ENCODE measurements at places on chromosomes 6 and 20.

DNA sequence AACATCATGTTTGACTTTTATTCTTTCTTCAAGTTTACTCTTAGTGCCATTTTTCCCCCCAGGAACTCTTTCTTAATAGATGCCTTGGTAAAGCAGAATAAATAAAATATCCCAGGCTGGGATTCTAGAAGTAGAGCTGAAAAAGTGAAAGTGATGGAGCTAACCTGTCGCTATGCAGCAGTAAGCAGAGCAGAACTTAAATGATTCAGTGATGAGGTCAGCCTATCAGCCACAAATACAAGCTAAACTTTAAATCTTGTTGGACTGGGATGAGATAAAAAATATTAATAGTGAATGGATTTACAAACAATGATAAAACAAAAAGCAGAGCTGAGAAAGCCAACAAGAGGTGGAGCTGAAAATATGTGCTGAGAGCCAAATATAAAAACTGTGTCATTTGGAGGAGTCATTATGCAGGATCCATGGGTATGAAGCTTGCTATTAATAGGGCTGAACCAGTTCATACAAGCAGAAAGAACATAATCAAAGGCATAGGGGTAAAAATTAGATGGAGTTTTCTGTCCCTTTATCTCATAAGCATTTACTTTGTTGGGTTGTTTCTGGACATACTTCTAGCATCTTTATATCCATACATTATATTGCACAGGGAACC, 877.8 kb downstream of the EPHA7 start:
- DNase-seq, result peak; percentile 34

DNA sequence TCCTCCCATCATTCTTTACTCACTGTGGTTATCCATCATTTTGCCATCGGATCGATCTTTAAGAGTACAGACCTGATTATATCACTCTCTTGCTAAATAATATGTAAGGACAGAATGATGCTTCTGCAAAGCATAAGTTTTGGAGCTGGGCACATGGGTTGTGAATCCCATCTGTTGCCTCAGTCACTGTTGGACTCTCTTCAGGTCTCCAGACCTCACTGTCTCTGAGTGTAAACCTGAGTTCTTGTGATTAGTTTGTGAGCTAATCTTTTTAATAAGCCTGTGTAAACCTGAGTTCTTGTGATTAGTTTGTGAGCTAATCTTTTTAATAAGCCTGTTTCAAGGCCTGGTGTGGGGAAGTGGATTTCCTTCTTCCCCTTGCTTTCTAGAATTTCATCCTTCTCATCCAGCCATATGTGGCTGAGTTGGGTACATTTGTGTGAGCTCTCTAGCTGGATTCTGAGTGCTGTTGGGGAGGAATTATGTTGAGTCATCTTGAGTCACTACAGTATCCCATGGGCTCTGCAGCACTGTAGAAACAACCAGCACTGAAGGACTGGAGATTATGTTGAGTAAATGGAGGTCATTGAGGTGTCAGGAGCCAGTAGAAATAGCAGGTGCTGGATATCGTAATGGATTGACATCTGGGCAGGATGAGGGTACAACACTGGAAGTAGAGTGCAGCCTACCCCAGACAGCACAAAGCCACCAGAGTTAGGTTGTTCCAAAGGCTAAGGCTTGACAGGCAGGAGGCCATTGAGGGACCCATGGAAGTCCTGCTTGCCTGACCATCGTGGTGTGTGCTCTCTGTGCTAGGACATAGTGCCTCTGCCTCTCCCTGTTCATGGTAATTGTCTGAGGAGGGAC, 52.4 kb downstream of the SCAND1 start:
- DNase-seq, result peak; percentile 55

DNA sequence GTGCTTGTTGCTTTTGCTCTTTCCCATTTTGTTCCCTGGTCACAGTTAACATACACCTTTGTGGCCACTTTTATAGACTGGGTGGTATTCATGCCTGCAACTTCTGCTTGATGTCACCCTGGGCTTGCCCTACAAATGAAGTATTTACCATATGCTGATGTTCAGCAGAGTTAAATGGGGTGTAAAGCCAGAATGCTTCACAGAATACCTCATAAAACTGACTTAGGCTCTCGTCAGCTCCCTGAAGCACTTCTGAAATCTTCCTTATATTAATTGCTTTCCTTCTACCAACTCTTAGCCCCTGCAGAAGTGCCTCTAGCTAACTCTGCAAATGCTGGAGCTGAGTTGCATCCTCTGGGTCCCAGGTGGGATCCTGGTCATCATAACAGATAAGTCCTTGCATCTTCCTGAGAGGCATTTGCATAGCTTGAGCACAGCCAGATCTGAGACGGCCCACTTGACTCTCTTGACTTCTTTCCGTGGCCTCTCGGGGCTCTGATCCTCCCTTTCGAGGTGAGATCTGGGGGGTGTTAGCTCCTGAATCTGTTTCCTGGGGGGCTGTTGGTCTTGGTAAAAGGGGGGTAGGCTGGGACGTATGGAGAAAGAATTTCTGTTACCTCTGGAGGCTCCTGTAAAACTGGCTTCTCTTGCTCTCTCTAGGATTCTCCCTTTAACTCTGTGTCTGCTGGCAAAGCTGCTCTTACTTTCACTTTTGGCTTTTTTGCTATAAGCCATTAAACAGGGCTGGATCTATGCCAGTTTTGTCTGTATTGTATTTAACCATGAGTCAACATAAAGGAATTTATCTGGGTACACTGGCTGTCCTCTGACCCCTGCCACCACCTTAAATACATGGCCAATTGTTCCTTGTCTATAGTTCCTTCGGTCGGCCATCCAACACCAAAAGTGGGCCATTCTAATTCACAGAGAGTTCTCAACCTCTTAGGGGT, 223.0 kb upstream of the SYNCRIP start:
- peak; percentile 67 for DNase-seq

DNA sequence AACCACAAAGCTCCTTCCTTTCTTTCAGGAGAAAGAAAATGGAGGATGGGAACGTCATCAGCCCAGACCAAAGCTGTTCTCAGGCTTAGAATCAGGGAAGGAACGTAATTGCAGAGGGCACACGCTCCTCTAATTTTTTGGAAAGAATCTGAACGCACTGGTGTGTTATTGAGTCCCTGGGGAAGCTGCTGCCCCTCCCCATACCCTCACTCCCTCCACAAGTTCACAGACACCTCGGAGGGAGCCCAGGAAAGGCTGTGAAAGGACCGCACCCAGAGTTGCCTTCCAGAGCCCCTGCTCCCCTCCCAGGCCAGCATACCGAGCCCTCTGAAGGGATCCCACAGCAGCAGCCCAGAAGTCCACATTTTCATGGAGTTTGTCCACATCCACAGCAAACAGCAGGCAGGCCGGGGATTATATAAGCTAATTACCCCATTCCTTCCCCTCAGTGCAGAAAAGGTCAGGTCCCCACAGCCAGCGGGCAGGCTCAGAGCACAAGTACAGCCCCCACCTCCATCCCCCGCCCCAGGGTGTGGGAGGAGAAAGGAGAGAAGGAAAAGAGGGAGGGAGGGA, 53.7 kb downstream of the ANKRD60 start:
- DNase-seq, result no peak

- DNase-seq, result no peak
Measured at GRCh38 chr6:61909486-61909885, 376.5 kb downstream of the KHDRBS2 start.

- DNase-seq, result no peak
Measured at GRCh38 chr6:26597389-26597766, 625 bp downstream of the ABT1 start.

GRCh38 chr6:75735491-75736186, 13.4 kb upstream of the MYO6 start:
- DNase-seq, result peak; percentile 95

- DNase-seq, result no peak
Measured at GRCh38 chr6:130377915-130378314, 12.1 kb downstream of the TMEM200A start.

DNA sequence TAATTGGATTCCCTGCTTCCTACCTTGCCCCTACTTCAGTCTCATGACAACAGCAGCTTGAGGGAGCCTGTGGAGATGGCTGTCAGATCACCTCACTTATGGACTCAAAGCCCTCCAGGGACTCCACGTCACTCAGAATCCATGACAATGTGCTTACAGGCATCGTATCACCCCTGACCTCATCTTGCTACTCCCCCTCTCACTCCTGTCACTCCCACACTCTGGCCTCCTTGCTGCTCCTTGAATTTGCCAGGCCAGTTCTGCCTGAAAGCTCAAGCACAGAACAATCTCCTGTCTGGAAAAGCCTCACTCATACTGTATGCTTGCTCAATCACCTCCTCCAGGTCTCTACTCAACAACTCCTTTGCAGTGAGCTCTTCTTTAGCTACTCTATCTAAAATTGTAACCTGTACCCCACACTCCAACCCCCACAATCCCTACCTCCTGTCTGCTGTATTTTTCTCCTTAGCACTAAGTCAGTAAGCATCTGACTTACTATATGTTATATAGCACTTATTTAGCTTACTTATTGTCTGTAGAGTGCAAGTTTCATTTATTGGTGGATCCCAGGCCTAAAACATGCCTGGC, 10.7 kb upstream of the GSTA4 start:
- peak; percentile 72 for DNase-seq

DNA sequence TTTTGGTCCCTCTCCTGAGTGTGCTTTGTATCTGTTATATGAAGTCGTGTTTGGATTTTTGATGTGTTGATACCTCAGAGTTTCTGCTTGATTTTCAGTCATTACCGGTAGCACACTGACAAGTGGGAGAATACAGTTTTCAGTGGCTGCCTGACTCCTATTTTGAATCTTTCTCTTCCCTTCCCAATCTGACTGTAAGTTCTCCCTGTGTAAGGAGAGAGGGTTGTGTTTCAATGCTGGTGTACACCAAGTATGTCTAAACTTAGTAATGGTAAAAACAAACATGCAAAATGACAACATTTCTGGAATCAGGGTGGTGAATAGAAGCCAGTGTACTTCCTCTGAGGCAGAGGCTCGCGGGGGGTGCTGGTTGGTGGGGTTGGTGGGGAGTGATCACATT, 103.4 kb downstream of the HIVEP1 start:
- no peak for DNase-seq

DNA sequence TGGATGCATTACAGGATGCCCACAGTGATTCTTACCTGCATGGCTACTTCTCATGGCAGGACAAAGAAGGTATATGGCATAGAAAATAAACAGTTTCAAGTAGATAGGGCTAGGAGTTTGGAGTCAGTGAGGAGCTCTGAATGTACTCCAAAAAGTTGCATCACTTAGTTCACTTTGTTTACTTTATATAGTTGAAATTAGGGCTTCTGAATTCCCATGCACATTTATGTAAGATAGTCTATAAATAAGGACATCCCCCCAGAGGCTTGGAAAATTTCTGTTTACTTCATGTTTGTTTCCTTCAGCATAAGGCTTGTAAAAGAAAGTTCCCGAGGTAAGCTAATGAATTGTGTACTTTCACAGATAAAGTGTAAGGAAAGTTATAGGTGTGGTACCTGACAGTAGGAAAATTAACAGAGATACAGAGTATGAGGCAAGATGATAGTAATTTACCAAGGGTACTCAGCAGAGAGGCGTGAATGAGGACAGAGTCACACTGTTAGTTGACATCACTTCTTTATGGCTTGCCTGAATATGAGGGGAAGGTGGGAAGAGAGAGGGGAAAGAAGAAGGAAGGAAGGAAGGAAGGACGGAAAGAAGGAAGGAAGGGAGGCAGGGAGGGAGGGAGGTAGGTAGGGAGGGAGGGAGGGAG, 51.1 kb downstream of the ADTRP start:
- DNase-seq, result no peak

GRCh38 chr6:105215506-105215905, 35.7 kb upstream of the POPDC3 start:
- DNase-seq, result no peak

DNA sequence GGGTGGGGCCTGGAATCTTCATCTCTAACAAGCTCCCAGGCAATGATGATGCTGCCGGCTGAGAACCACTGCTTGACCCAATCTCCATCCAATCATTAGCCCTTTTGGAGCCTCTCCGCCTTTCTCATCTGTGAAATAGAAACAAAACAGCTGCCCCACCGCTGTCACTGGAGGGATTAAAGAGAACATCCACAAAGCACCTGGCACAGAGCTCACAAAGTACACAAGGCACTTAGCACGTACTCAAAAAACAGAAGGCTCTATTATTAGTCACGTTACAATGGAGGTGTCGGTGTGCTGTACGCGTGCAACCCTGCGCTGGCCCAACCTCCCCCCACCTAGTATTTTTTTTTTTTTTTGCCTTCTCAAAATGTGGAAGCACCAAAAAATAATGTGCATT, 213.5 kb upstream of the ARID1B start:
- no peak for DNase-seq

GRCh38 chr6:30883685-30884520, at the start of gene DDR1:
DDR1 (plus strand) TSS chr6:30884519; CDS start chr6:30888730, 4,211 bp downstream.
- DNase-seq, result peak; percentile 35

- DNase-seq, result no peak
Measured at GRCh38 chr6:36621371-36621855, 27.3 kb downstream of the SRSF3 start.

- DNase-seq, result no peak
Measured at GRCh38 chr6:72205500-72205899, 319.1 kb downstream of the RIMS1 start.

DNA sequence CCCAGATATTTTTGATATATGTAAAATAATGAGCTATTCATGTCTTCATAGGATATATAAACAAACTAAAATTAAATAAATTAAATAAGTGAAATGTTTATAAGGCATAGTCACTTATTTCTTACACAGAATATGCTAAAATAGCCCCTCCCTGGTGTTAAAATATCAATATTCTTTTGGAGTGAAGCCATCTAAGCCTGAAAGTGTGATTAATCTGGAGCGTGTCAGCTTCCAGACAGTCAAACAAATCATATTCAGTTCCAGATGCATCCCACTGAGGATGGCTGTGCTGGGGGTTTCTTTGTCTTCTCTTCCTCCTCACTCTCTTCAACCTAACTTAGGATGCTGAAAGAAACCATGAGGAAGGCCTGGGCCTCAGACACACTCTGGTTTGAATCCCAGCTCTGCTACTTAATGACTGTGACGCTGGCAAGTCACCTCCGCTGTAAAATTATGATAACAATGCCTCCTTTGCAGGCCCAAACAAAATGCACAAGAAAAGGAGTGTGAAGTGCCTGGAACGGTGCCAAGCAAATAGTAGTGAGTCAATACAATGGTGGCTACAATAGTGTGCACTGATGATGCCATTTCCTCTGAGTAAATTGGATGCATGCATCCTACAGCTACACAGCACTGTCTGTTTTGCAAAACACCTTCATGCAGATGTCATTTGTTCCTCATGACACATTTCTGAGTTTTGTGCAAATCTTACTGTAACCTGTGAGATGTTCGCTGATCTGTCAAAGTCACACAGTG, 161.4 kb downstream of the FOXC1 start:
- peak; percentile 41 for DNase-seq

- DNase-seq, result no peak
Measured at GRCh38 chr6:75993236-75994162, 79.0 kb downstream of the IMPG1 start.

DNA sequence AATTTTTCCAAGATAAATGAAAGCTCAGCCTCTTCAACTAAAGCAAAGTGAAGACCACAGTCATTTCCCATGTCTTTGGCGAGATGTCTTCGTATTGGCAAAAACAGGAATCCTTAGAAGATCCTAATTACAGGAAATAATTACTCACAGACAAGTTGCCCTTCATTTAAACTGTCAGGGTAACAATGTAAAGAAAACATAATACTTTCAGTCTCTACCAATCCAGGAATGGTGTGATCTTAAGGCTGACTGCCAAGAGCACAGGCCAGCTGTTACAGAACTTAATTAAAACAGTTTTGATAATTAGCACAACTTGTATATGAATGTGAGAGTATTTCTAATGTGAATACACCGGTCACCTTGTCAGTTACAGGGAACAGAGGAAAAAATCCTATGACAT, 292.2 kb downstream of the PACRG start:
- no peak for DNase-seq
